ENCODE measurements at places on chromosomes 7 and 10.

DNA sequence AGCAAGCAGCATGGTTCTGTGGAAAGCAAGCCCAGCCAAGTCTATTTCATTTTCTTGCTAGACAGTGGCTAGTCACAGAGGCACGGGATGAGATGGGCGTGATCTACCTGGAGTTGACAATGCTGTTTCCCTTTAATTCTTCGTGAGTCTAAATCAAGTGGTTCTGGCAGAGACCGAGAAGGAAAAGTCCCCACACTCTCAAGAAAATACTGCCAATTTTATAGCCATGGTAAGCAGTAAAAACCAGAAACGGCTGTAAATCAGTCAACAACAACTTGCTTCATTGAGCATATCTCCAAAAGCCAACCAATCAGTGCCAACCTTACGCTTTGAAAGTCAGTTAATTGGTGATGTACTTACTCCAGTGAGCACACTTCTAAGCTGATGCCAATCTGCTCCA, 223.4 kb downstream of the SEC23IP start:
- no peak for DNase-seq

DNA sequence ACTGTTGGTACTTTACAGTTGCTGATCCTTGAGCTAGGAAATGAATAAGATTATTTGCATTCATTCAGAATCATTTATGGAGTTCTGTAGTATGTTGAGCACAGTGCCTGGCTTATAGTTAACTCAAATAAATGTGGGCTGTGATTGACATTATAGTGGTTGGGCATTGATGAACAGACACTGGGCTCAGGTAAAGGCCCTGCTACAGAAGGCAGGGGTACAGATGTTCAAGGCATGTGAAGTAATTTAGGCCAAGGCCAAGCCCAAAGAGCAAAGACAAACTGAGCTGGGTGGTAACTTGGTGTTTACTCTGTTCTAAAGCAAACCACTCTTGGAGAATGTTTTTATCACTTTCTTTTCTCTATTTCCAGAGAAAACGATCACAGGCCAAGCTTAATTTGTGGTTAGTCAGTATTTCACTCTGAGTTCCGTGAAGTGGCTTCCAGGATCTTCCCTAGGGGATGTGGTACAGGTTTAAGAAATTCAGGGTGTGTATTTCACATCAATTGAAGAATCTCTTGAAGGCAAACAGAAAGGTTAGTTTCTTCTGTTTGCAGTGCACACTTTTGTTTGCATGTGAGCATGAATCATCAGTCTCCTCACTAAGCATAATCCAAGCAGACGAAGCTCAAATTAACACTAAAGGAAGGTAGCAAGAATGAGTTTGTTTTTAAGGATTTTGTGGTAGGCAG, 113.9 kb upstream of the PRR15 start:
- DNase-seq = no peak

DNA sequence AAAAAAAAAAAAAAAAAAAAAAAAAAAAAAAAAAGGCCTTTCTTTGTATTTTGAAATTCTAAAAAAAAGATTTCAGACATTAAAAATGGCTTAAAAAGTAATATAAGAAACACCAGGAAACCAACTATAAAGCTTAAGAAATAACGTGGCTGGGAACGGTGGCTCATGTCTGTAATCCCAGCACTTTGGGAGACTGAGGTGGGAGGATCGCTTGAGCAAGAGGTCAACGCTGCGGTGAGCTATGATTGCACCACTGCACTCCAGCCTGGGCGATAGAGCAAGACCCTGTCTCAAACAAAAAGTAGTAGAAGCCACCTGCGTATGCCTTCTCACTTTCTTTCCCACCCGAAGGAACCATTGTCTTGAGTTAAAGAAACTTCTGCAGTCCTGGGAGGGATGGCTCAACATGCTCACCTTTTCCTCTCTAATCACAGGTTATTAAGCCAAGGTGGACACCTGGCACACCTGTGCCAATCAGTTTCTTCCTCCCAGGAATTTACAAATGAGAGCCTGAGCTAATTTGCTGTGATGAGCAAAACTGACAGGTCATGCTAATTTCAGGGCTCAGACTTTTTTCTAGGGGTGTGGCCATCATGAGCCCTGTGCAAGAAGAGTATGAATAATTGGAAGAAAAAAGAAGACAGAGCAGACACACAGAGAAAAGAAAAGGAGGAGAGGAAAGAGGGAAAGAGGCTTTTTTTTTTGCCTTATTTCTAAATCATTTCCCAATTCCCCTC, 72.0 kb upstream of the PARD3 start:
- DNase-seq = no peak

GRCh38 chr7:86257894-86258293, 385.8 kb upstream of the GRM3 start:
- DNase-seq = no peak

DNA sequence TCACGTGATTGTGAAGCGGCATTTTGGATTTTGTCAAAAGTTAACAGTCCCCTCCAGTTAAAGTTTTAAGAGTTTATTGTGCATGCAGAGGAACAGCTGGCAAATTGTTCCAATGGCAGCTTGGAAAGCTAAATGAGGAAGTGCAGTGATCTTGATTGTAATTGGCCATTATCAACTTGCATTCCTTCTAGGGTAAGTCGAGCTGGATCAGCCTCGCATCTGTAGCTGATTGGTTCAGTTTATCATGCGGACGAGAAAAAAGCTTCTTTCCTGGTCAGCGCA, 566 bp downstream of the ZNF789 start:
- DNase-seq = no peak

GRCh38 chr7:40972426-40972825, 730.5 kb downstream of the INHBA start:
- DNase-seq = no peak

DNA sequence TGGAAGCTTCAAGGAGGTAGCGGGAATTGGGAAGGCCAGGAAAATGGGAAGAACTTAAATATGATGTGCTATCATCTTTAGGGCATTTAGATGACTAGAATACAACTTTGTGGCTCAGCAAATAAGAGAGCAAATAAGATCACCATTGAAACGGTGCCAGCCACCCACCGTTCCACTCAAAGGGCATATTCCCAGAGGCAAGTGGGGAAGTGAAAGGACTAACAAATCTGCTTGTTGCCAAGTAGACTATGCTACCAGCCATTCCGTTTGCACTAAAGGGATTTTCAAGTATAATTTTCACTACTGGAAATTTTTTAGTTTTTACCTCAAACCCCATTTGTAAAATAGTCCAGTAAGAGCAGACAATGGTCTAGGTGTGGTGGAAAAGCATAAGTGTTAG, 4.0 kb upstream of the PPP1R3C start:
- no peak for DNase-seq

DNA sequence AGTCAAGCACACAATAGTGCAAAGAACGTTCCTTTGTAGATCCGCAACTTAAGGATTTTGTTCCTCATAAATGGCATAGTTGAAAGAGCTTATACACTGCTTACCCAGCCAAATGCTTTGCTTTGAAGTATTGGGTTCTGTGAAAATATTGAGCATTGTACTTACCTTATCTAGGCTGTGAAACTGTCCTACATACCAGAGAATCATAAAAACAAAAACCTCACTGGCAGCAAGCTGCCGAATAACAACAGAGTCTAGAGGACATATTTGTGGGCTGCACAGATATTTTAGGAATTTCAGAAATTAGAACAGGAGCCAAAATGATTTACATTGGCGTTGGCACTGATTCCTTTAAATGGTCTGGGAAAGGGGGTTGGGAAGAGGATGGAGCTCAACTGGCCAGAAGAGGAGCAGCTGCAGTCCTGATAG, 174.8 kb downstream of the RTKN2 start:
- no peak for DNase-seq

DNA sequence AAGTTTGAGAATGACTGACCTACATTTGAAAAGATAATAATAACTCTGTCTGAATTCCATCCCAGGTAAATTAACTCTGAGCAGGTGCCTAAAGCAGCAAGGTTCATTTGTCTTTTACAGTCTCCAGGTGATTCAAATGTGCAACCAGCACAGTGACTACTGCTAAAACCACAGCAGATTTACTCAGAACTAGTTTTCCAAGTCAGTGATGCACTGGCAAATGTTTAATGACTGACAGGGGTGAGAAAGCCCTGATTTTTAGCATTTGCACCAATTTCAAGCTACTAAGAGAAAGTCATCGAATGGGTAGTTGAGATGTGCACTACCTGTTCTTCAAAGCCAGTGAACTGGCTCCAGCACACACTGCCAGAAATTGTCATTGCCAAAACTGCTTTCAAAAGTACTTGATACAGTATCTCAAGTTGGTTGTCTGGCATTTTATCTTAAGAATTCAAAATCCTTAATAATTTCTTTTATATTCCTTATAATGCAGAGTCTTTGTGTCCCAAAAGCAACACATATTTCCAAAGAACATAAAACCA, 60.3 kb downstream of the ATOH7 start:
- DNase-seq = no peak

- DNase-seq = no peak
Measured at GRCh38 chr7:83466956-83467355, 182.0 kb downstream of the SEMA3E start.

DNA sequence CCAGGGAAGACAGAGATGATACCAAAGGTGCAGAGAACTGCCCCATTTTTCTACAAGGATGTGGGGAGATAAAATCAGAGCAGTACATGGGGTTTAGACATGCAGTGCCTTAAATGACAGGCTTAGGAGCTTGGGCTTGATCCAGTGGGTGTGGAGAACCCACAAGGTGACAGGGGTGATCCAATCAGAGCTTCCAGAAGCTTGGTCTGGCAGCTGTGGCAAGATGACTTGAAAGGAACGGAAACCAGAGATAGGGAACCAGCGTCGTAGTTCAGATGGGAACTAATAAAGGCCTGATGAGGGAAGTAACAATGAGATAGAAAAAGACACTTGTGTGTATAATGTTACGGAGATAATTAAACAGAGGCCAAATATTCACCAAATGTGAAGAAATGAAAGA, 80.7 kb downstream of the SLC37A3 start:
- DNase-seq = no peak

- no peak for DNase-seq
Measured at GRCh38 chr10:17209881-17210280, 8.4 kb upstream of the TRDMT1 start.
